Immature natural killer cell (primary cell): ENCODE measurements at places on chromosomes 12 and 14. TPM values are rescaled to one million over a fixed set of nuclear protein-coding genes. Genes with fewer than 3 reads are reported as not detected.
A peak's percentile ranks its signal among the peaks of the same experiment; 100 is the strongest.

DNA sequence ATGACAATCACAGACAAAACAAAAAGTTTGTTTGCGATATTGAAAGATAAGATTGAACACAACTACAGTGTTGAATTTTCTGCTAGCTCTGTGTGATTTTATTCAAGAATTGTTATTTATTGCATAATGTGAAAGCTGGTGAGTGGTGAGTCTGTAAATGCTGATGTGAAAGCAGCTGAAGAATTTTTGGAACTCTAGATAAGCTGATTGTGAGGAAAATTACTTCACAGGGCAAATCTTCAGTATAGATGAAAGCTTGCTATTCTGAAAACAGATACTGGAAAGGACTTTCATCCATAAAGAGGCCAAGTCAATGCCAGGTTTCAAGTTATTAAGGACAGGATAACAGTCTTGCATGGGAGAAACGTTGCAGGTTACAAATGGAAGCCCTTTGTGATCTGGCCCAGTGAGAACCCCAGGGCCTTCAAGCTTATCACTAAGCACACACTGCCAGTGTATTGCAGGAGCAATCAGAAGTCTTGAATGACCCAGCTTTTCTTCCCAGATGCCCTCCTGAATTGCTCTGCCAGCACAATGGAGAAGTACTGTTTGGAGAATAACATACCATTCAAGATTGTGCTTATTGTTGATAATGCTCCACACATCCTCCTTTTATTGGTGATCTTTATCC, 153.7 kb downstream of the PCNX1 start:
- no peak for DNase-seq

DNA sequence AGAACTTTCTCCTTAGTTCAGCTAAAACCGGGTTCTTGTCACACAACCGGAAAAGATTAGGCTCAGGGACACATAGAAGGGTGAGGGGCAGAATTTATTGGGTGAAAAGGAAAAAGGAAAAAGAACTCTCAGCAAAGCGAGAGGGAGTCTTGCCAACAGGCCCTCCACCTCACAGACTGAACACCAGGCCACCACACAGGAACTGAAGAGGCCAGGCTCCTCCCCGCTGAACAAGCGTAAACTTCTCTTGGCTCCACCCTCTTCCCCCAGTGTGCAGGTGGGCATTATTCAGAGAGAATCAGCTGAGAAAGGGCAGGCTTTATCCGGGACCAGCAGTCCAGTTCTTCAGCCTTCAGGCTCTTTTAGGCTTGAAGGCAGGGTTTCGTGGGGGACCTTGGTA, 125.6 kb upstream of the FGD4 start:
- peak; percentile 41 for DNase-seq

CLECL1 gene
- polyA plus RNA-seq = 3.5 TPM

- no peak for DNase-seq
Observed at GRCh38 chr12:75917715-75918114, 113.9 kb downstream of the PHLDA1 start.

TAS2R43 gene
- polyA plus RNA-seq = not detected

GRCh38 chr12:116594325-116595038, 35.3 kb downstream of the MAP1LC3B2 start:
- DNase-seq = no peak

ASIC1 gene
- not detected for polyA plus RNA-seq

GRCh38 chr12:62893276-62893675, 41.7 kb downstream of the PPM1H start:
- DNase-seq = no peak

- DNase-seq = no peak
Observed at GRCh38 chr12:92740411-92740810, 37.6 kb downstream of the PLEKHG7 start.

NXPH4 gene
- polyA plus RNA-seq = not detected

PLA2G1B gene
- polyA plus RNA-seq = not detected

DNA sequence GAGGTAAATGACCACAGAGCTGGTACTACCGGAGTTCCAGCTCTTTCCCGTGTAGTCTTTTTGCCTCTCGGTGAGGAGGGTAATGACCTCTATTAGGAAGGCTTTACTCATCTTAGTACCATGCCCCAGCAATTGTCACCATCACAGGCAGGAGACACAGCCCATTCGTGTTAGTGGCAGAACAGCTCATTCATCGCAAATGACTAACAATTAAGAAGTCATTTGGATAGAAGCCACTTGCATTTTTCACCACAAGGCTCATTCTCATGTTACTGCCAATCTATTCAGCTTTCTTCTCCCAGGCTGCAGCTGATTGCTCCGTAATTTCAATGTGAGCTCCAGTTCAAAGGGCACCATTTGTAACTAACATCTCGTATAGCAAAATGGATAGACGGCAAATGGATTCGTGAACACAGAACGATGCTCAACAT, 718.8 kb upstream of the TMEM132C start:
- no peak for DNase-seq

DNA sequence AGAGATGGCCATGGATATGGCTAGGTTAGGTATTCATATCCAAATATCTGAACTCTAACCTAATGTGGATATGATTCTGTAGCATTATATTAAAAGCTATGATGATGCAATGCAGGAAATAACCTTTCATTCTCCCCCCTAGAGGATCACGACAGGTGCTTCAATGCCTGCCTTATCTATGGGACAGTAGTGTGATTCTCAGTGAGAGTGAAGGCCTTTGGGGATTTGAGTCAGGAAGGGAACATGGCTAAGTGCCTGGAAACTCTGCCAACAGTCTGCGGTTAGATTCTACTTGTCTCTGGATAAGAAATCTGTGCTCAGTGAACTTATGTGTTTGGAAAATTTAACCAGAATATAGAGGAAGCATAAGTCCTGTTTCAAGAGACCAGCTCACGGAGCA, 81.8 kb downstream of the SLC38A1 start:
- DNase-seq = no peak

GRCh38 chr14:88554457-88555286, at the start of gene PTPN21:
Gene PTPN21 (minus strand): TSS chr14:88555007. CDS start chr14:88550417, 4,590 bp downstream.
- peak; percentile 29 for DNase-seq

GRCh38 chr12:7498809-7499208, 4.8 kb downstream of the CD163 start:
- DNase-seq = no peak

DNA sequence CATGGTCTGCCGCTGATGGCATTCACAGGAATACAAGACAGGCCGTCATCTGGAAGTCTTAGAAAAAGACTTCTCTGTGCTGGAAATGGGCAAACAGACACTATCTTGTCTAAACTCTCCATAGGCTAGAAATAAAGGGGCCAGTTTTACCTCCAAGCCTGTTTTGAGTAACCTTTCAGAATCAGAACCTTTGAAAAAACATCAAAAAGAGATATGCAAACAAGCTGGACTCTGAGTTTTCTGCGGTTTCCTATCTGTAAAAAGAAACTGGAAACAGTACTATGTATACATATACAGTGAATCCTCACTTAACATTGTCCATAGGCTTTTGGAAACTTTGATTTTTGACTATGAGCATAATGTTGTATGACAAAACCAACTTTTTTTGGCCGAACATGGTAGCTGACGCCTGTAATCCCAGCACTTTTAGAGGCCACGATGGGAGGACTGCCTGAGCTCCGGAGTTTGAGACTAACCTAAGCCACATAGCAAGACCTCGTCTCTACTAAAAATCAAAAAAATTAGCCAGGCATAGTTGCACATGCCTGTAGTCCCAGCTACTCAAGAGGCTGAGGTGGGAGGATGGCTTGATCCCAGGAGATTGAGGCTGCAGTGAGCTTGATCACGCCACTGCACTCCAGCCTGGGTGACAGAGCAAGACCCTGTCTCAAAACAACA, 92.9 kb upstream of the MAX start:
- DNase-seq = no peak

HCAR1 gene
- not detected for polyA plus RNA-seq

- DNase-seq = no peak
Observed at GRCh38 chr14:54253195-54253947, 143.4 kb upstream of the CDKN3 start.

- DNase-seq = no peak
Observed at GRCh38 chr14:42572032-42572431, 965.4 kb downstream of the LRFN5 start.

GRCh38 chr12:102118874-102119273, 1.0 kb downstream of the NUP37 start:
- no peak for DNase-seq

TRHDE gene
- not detected for polyA plus RNA-seq

- DNase-seq = no peak
Observed at GRCh38 chr14:96748362-96748761, 48.8 kb upstream of the VRK1 start.

BCL11B gene
- polyA plus RNA-seq = 1.0 TPM

- DNase-seq = no peak
Observed at GRCh38 chr14:95398630-95399547, 79.2 kb upstream of the CLMN start.

KCNMB4 gene
- polyA plus RNA-seq = 0.70 TPM

OVCH1 gene
- polyA plus RNA-seq = not detected

DNA sequence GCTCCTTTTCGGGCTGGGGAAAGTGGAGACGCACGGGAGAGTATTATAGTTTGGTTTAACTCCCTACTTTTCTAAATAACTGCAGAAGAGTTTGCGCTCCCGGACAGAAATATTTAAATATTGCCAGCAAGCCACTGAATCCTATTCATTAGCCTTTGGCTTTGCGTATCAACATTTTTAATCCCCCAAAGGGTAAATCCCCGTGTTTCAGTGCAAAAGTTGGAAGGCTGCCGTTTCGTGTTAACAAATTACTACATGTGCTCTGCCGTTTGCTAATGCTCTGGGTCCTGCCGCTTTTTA, 372 bp upstream of the DPF3 start:
- DNase-seq = no peak

- no peak for DNase-seq
Observed at GRCh38 chr14:62029569-62029924, 267.3 kb downstream of the SNAPC1 start.

INHBC gene
- not detected for polyA plus RNA-seq

- DNase-seq = no peak
Observed at GRCh38 chr12:63805704-63806672, 26.3 kb downstream of the RXYLT1 start.

- no peak for DNase-seq
Observed at GRCh38 chr12:121009741-121010140, 6.5 kb downstream of the C12orf43 start.
